Activated CD4-positive, alpha-beta memory T cell treated with anti-CD3 and anti-CD28 coated beads for 36 hours (primary cell): ENCODE measurements at places on chromosomes 16 and 17.
A peak's percentile ranks its signal among the peaks of the same experiment; 100 is the strongest.

DNA sequence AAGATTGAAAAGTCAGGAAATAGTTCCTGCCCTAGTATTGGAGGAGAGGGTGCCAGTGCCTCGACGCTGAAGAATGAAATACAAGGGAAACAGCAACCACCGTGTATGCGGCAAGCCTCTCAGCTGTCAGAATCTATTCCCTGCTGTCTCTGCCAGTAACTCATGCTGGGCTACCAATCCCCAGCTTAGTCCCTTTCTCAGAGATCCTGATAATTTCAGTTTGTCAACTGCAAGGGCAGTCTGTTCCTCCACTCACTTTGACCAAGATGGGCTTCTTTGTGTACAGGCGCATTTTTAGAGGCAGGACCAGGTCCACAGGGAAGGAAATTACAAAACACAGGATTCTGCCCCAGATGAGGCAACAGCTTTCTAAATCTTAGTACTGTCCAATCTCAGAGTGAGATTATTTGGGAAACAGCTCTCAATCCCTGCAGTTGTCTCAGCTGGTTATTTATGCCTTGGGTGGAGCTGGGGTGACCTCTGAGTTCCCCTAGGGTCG, 1.3 kb downstream of the NQO1 start:
- H3K27me3 ChIP-seq = no peaks in the 10 kb centered on the region
- no peak overlapping the region for H3K27ac ChIP-seq
- DNase-seq = no peak
- H3K36me3 ChIP-seq = no peaks in the 10 kb centered on the region
- peaks cover 17% of the 10 kb centered on the region for H3K4me1 ChIP-seq
- H3K4me3 ChIP-seq = no peak overlapping the region

DNA sequence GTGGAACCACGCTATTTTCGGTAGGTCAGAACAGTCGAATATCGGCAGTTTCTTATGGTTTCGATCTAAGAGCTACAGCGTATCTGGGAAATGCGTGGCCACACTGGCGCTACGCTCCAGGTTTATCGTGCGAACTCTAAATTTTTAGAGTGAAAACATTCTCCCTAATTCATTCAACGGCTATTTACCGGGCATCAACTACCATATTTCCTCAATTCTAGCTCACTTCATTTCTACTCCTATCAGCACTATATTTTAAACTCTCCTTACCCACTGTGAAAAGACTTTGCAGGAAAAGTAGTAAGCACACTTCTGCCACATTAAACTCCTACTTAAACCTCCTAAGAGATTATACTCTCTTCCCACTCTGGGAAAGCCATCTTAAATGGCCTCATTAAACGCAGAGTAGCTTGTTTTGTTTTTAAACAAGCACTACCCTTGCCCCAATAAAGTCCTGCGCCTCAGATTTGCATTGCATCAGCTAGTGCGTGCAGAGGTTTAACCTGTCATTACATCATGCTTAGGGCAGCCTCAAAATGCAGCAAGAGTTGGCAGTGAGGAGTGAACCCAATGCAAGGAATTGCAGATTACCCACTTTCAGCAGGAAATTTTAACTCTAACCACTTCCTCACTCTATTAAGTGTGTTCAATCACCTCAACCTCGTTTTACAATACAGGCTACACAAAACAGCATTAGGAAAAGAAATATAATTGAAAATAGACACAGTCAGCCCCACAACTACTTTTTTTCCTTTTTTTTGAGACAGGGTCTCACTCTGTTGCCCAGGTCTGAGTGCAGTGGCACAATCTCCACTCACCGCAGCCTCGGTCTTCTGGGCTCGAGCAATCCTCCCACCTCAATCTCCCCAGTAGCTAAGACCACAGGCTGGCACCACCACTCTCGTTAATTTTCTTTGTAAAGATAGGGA, 18.8 kb downstream of the SIAH1 start:
- peak overlapping the region; percentile 94 for H3K27ac ChIP-seq
- peak; percentile 77 for DNase-seq
- H3K4me3 ChIP-seq = peak overlapping the region; percentile 85
- no peaks in the 10 kb centered on the region for H3K27me3 ChIP-seq

DNA sequence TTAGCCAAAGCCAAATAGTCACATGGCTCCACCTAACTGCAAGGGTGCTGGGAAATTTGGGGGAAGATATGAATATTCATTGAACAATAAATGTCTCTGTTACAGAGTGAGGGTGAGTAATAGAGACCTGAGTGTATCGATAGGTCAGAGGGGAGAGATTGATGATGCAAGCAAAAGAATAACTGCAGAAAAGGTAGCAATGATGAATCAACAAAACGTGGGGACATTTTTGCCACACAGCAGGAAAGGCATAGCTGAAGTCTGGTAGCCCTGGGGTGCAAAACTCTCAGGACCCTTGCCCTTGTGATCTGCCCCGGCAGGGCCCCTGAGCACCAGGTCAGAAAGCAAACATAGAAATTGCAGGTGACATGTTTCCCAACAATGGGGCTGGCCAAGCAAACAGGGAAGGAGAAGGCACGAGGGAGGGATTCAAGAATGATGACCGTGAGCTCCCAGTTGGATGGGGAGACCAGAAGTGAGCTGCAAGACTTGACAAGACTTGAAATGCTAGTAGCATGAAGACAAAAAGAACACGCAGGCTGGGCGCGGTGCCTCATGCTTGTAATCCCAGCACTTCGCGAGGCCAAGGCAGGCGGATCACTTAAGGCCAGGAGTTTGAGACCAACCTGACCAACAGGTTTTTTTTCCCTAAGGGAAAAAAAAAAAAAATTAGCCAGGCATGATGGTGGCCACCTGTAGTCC, 12.7 kb upstream of the HERPUD1 start:
- DNase-seq = no peak
- no peak overlapping the region for H3K27ac ChIP-seq
- peaks cover 29% of the 10 kb centered on the region for H3K4me1 ChIP-seq
- no peak overlapping the region for H3K4me3 ChIP-seq
- no peaks in the 10 kb centered on the region for H3K27me3 ChIP-seq
- H3K36me3 ChIP-seq = no peaks in the 10 kb centered on the region

DNA sequence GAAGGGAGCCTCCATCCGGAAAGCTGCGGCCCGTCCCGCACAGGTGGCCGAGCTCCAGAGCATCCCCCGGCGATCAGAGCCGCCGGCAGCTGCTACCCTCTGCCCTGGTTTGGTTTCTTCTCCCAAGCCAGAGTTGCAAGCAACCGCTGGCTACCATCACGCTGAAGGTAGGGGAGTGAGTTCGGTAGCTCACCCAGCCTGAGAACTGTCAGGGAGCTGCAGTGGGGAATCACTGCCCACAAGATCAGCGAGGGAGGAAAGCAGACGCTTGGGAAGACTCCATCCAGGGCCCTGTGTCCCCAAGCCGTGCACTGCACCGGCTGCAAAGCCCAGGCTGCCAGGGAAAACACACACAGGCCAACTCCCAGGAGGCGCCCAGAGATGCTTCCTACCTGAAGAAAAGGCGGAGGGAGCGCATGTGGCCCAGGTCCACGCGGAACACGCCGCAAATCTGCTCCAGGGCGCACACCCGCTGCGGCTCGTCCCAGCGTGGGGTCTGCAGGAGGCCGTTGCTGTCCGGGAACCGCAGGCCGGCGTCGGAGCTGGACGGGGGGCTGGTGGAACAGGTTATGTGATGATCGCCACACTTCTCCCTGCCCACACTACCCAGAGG, 83.3 kb downstream of the TBC1D16 start:
- DNase-seq = no peak
- H3K36me3 ChIP-seq = no peaks in the 10 kb centered on the region
- peaks cover 3% of the 10 kb centered on the region for H3K27me3 ChIP-seq
- H3K27ac ChIP-seq = no peak overlapping the region
- H3K4me3 ChIP-seq = no peak overlapping the region

GRCh38 chr17:76793775-76794174, 55.9 kb downstream of the MFSD11 start:
- no peak overlapping the region for H3K27ac ChIP-seq
- H3K36me3 ChIP-seq = no peaks in the 10 kb centered on the region
- peaks cover 12% of the 10 kb centered on the region for H3K4me1 ChIP-seq
- DNase-seq = peak; percentile 13
- H3K27me3 ChIP-seq = no peaks in the 10 kb centered on the region
